ENCODE measurements at places on chromosomes 13 and 19.

DNA sequence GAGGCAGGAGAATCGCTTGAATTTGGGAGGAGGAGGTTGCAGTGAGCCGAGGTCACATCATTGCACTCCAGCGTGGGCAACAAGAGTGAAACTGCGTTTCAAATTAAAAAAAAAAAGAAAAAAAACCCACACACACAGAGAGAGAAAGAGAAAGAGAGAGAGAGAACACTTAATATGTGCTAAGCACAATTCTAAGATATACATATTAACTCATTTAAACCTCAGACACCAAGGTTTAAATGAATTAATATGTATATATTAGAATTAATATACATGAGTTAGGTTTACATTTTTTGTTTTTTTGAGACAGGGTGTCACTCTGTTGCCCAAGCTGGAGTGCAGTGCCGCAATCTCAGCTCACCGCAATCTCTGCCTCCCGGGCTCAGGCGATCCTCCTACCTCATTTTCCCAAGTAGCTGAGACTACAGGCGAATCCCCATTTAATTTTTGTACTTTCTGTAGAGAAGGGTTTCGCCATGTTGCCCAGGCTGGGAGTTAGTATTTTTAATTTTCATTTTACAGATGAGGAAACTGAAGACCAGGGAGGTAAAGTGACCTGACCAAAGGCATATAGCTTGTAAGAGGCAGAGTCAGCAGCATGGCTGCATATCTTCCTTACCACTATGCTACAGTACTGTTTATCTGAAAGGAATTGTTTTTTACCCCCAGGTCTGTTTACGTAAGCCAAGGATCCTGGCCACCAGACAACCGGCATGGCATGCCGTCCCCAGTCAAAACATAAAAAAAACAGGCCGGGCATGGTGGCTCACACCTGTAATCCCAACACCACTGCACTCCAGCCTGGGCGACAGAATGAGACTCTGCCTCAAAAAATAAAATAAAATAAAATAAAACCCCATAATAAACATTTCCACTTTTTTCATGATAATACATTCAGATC is 2.3 kb downstream of the SYMPK start:
- DNase-seq, result no peak

DNA sequence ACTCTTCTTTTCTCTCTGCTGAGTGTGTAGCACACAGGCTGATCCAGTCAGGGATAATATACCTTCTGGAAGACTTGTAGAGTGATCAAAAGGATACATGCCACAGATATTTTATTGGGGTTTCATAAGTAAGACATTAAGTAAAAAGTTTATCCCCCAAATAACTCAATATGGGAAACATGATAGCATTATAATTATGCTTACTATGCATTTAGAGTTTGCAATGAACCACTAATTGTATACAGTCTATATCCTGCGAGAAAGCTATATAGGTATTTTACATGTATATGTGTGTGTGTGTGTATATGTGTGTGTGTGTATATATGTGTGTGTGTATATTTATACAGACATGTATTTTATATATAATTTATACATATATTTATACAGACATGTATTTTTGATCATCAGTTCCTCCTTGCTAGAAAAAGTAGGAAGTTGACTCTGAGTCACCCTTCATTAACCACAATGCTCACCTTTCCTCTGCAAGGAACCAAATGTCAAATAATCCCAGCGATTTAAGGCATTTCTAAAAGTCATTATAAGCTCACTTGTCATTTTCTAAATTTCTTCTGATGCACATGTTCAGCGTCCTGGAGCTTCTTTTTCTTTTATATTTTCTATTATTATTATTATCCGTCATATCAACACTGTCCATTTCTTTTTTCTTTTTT is 312.5 kb upstream of the OBI1 start:
- no peak for DNase-seq

- no peak for DNase-seq
These were observed 14.3 kb downstream of the CEACAM6 start for GRCh38 chr19:41769608-41770007.

DNA sequence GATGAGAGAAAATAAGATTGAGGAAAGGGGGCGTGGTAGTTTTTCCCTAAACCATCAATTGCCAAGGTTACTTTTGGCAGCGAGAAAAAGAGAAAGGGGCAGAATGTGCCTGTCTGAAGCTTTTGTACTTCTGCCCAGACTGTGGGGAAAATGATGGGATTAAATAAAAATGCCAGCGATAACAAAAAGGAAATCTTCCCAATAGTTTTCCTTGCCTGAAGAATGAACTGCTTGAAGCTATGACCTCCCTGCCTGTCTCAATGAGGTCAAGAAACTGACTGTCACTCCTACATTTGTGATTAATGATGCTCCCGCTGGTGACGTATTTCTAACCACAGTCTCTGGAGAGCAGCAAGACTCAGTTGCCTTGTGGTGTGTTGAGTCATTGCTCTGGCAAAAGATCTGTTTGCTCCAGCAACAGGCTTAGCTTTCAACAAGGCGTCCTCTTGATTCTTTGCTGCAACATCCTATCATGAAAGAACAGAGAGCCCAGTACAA is 1051.5 kb downstream of the DIAPH3 start:
- no peak for DNase-seq

DNA sequence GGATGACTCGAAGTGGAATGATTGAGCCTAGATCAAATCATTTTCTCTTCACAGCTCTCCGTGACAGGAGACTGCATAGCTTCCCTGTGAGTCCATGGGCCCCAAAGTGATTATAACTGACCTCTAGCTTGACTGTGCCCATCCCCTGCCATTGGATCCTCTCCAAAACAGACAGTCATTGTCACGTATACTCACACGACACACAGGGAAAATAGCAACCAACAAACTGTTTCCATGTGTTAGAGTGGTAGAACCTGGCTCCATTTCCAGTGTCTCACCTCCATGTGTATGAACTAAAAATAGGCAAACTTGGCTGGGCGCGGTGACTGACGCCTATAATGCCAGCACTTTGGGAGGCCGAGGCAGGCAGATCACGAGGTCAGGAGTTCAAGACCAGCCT is 48.8 kb upstream of the NPAS1 start:
- no peak for DNase-seq

- DNase-seq, result no peak
These were observed 32.5 kb downstream of the LCP1 start for GRCh38 chr13:46149272-46150133.

DNA sequence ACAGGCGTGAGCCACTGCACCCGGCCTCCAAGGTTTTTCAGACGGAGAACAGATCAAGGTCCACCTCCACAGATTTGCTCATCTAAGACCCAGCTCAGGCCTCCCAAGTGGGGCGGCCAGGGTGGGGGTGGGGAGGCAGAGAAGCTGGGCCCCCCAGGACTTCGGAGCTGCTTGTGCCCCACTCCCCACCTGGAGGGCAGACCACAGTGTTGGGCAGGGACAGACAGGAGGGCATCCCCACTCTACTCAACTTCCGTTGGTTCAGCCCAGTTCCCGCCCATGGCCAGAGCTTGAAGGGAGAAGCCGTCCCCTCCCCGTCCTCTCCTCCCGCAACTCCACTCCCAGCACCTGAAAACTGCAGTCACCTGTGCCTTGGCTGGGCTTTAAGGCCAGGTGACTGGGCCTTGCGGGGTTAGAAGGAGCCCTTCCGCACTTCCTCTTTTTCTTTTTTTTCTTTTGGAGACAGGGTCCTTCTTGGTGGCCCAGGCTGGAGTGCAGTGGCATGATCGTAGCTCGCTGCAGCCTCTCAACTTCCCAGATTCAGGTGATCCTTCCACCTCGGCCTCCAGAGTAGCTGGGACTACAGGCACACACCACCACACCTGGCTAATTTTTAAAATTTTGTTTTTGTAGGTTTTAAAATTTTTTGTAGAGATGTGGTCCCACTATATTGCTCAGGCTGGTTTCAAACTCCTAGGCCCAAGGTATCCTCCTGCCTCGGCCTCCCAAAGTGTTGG is 734 bp upstream of the LRRC8E start:
- no peak for DNase-seq

- no peak for DNase-seq
These were observed 431 bp downstream of the GYS1 start for GRCh38 chr19:48992581-48993174.

- DNase-seq, result no peak
These were observed 106.9 kb downstream of the FGF9 start for GRCh38 chr13:21777813-21778212.

DNA sequence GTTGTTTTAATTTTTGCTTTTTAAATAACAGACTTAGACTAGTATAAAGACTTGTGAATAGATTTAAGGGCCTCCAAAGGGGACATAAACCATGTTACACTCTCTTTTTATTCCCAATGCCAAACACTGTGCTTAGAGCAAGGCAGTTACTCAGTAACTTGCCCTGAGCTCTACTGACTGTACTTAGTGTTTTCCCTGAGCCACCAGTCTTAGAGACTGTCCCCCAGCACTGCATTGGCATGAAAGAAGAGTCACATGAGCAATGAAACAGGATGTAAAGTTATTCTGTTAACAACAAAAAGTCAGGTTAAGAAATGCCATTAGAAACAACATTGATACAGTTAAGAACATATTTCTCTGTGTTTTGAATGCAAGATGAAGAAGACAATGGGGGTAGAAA is 187.9 kb downstream of the TBC1D4 start:
- DNase-seq, result no peak

GRCh38 chr19:53876651-53877224 is 5.3 kb upstream of the PRKCG start:
- DNase-seq, result no peak

DNA sequence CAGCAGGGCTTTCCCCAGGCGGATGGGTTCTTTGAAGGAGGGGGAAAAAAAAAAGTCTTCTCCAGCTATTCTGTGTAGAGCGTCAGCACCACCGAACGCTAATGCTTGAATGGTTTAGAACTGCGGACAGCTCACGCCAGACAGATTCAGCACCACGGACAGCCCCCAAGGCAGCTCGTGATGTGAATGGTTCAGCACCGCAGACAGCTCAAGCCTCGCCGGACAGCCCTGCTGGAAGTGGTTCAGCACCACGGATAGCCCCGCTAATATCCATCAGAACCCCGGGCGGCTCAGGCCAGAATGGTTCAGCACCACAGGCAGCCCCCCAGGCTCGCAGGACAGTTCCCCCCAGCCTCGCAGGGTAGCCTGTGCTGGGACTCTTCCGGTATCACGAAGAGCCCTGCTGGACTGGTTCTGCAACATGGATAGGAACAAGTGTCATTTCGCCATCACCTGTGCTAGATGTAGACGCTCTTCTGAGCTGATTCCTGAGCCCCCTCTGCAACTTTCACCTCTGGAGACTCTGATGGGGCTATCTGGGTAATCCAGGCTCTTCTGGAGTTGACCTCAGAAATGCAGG is 4.9 kb upstream of the SMIM17 start:
- DNase-seq, result peak; percentile 86

Measured in NT2/D1 (cell line).